NCI-H187 treated with DMSO at 0.1 percent for 48 hours (cell line): ENCODE measurements at places on chromosomes 3 and 15.
A peak's percentile ranks its signal among the peaks of the same experiment; 100 is the strongest.

DNA sequence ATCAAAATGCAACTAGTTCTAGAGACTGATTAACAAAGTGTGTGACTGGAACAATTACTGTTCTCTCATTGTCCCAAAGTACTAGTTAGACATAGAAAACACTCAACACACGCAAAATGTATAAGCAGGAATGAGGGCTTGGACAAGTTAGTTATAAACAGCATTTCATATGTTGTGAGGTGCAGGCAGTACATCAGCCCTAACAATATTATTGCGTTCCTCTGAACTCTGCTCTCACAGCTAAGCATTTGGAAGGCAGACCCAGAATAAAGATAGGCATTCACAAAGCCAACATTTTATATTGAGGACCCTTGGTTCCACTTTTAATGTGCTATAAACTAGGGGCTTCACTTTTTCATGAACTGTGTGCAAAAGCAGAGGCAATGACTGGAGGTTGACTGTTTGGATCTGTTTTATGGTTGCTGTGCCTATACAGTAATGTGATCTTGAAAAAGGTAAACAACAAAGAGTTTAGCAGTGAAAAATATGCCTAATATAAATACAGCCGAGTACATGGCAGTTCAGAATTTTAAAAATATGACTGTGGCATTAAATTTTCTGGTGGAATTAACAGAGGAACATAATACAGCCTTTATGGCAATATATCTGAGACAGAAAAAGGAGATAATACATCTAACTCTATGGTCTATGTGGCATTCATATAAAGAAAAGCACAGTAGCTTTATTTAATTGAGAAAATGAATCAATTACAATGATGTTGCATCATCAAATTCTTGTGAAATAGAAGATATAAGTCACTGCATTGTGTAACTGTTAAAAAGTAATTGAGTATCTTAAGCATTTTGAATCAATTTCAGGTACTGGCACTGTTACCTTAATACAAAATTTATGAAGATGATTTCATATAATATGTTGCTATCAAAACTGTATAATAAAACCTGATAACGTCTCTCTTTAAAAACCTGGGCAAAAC is 80.0 kb upstream of the SKOR1 start:
- no peak for DNase-seq

GRCh38 chr3:20984594-20985205 is 766.3 kb downstream of the ZNF385D start:
- DNase-seq, result no peak

GRCh38 chr3:7518456-7518855 is 657.5 kb downstream of the GRM7 start:
- no peak for DNase-seq

DNA sequence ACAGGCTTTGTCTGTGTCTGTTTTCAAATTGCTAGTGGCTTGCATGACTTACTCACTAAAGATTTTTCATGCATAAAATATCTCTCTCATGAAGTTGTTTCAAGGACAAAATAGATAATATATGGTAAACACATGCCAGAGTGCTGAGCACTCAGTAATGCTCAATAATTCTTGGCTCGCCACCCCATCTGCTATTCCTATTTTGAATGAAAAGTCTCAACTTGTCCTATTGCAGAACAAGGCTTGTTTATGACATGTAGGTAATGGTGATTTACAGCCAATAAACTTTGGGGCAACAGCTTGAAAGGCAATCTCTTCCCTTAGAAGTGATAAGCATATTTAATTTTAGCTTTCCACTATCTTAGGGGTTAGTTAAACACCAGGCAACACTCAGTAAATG is 789.0 kb upstream of the ROBO1 start:
- DNase-seq, result no peak

- DNase-seq, result no peak
Observed at GRCh38 chr3:59388555-59389270, 338.9 kb upstream of the CFAP20DC start.

- peak; percentile 50 for DNase-seq
Observed at GRCh38 chr3:149252272-149252671, 30.6 kb upstream of the CP start.

DNA sequence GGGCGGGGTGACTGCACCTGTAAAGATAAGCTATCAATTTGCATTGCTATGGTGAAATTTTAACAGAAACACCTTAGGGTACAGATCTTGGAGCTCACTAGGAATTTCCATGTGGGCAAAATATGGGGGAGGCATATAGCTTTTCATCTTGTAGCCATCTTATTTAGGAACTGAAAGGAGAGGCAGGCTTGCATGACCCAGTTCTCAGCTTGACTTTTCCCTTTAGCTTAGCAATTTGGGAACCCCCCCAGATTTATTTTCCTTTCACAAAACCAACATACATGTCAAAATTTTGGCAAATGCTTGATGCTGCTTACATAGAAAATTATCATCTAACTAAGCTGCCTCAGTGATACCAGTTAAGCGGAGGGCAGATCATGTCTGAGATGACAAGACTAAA is 55.0 kb upstream of the EIF1B start:
- no peak for DNase-seq

DNA sequence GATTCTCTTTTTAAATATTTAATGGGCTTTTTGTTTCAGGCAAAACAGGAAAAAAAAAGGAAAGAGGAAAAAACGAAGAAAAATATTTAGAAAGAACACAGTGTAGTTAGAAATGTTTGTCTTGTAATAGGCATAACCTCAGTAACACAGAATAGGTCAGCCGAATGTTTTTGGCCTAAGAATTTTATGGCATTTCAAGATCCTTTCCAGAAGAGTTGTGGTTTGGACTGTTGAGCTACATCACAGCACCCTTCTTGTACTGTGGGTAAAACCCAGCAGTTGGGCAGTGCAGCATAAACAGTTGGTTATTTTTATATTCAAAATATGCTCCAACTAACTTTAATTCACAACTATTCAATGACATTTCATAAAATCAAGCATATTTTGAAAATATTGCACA is 474.4 kb upstream of the AGTR1 start:
- DNase-seq, result no peak

GRCh38 chr3:170476291-170476690 is 57.6 kb downstream of the CLDN11 start:
- no peak for DNase-seq

DNA sequence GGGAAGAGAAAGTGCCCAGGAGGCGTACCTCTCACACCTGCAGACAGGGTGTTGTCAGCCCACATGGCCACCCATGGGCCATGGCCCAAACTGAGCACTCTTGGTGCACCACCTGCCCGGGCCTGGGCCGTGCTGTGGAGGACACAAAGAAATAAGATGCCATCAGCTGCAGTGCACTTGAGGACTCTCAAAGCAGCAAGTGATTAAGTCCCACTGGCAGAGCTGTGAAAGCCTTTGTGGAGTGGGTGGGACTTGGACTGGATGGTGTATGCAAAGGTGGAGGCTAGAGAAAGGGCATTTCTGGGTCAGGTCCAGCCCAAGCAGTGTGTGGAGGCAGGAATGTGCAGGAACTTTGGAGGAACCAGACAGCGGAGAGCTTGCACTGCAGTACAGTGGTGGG is 122.3 kb downstream of the MEGF11 start:
- no peak for DNase-seq

GRCh38 chr15:88127432-88127790 is 129.1 kb downstream of the NTRK3 start:
- no peak for DNase-seq

GRCh38 chr15:64766058-64766457 is 9.3 kb downstream of the RBPMS2 start:
- no peak for DNase-seq

DNA sequence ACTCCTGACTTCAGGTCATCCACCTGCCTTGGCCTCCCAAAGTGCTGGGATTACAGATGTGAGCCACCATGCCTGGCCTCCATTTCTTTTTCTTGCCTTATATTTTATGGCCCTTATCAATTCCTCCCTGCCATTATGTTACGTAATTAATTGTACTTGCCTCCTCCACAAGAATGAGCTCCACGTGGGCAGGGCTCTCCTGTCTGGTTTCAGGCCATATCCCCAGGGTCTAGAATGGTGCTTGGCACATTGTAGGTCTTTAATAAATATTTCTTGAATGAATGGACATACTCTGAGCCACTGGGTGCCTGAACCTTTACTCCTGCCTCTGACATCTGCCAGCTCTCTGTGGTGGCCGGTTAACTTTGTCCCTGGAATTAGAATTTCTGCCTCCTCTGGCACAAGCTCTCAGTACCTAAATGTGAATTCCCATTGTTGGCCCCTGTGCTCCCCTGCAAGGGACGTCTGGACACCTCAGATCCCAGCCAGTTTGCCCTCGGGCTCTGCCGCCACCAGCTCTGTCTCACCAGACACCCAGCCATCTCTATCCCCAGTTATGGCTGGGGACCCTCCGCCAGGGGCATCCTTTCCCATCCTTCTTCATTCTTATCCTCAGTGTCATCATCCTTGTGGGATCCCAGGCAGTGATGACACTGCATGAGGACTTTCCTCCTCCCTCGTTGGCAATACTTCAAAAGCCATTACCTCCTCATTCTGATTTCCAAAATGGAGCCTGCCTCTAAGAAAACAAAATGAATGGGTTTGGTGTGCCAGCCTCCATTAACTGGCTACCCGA is 165.6 kb upstream of the SMAD3 start:
- DNase-seq, result no peak

GRCh38 chr3:150454622-150455021 is 46.5 kb downstream of the TSC22D2 start:
- DNase-seq, result no peak

GRCh38 chr3:197010556-197011351 is 18.9 kb downstream of the MELTF start:
- DNase-seq, result no peak

DNA sequence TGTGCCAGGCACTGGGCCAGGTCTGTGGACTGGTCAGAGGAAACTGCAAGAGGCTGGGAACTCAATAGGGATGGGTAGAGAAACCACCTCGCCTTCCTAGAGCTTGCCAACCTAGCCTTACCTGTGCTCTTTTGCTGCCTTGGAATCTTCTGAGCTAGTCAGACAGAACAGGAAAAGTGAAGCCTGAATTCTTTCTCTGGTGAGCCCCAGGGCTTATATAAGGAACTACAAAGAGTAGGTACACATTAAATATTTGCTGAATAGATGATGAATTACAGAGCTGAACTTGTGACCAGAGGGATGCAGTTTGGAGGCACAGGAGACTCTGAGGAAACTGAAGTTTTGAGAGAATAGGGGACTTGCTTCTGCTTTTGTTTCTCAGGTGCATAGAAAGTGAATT is 15.6 kb upstream of the FBXW12 start:
- DNase-seq, result no peak

DNA sequence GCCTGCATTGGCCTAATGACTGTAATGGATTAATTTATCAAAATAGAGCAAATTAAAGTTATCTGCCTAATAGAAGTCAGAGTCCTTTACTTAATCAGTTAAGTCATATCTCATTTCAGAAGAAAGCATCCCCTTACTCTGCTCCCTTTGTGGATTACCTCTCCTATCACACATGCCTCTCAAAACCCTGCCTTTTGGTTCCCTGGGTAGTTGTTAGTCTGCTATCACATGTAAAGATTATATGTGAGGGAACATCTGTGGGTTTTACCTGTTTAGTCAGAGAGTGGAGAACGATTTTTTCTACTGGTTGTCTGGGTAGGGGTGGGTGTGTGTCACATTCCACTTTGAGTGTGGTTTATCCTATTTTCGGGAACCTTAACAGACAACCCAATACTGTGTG is 16.4 kb downstream of the UBE2E2 start:
- DNase-seq, result no peak

DNA sequence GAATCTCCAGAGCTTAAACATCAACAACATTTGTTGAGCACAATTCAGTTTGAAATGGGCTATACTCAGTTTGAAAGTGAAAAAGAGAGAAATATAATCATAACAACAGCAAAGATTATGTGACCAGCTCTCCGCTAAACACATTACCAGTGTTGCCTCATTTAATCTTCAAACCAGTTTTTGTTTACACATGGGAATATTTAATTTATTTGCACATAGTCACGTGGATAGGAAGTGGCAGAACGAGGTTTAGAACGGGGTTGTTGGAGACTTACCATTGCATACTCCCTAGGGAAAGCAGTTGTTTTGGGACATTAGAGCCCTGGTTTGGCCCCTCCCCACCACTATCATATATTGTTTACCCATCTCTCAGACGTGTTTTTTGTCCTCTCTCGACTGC is 77.2 kb downstream of the IL1RAP start:
- DNase-seq, result peak; percentile 34

GRCh38 chr3:23928524-23928923 is 11.6 kb downstream of the RPL15 start:
- no peak for DNase-seq

- no peak for DNase-seq
Observed at GRCh38 chr3:52110502-52110901, 43.7 kb downstream of the POC1A start.

DNA sequence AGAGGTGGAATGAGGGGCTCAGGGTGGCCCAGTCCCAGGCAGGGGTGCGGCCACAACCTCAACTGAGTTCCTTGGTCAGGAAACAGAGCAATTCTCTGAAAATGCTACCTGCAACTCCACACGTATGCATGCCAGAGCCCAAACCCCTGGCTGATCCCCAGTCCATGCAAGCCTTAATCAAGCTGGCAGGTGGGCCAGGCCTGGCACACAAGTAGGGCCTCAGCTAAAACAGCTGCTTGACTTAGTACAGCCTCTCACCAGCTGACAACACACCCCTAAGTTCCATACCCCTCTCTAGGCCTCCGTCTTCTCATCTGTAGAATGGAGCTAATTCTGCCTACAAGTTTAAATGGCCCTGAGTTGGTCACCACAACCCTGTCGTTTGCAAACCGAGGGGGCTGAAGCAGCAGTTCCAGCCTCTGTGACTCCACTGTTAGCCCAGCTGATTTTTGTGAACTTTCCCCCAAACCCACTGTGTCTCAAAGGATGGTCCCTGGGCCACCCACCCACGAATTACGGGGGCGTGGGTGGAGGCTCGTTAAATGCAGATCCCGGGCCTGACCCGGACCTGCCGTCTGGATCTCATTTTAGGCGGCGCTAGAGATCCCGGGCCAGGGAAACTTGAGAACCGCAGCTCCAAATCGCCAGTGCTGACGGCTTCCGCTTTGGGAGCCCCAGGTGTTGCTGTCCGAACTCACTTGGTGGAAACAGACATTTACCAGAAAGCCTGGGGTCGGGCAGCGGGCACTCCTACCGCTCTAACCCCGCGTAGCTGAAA is 927 bp downstream of the CHDH start:
- no peak for DNase-seq

GRCh38 chr15:80679804-80680175 is 15.3 kb upstream of the ABHD17C start:
- DNase-seq, result no peak

- DNase-seq, result no peak
Observed at GRCh38 chr15:76057332-76058000, 2.3 kb upstream of the TMEM266 start.

GRCh38 chr15:34847598-34847997 is 52.2 kb upstream of the ACTC1 start:
- DNase-seq, result no peak

- no peak for DNase-seq
Observed at GRCh38 chr3:126300001-126300760, 57.0 kb downstream of the KLF15 start.

DNA sequence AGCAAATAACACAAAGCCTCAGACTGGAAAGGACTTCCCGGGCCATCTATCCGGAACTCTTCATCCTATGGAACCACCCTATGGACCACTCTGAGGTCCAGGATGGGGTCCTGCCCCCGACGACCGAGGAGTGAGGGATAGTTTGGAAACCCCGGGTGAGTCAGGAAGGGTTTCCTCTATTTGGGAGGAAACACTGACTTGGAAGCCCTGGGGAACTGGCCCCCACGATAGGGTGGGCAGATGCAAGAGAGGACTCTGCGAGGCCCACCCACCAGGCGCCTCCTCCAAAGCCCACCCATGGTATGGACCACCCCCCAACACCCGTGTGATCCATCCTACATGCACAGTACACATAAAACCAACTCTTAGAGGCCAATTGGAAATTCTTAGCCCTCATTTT is 69.4 kb downstream of the CPN2 start:
- DNase-seq, result no peak

- DNase-seq, result no peak
Observed at GRCh38 chr15:73984208-73984979, 7.7 kb downstream of the STOML1 start.
